H1 (cell line): ENCODE measurements at places on chromosomes 12 and 14. TPM values are rescaled to one million over a fixed set of nuclear protein-coding genes. Genes with fewer than 3 reads are reported as not detected.

GRCh38 chr14:89418976-89419375 lies 1.9 kb upstream of the FOXN3 start:
- DNase-seq = no peak

DNA sequence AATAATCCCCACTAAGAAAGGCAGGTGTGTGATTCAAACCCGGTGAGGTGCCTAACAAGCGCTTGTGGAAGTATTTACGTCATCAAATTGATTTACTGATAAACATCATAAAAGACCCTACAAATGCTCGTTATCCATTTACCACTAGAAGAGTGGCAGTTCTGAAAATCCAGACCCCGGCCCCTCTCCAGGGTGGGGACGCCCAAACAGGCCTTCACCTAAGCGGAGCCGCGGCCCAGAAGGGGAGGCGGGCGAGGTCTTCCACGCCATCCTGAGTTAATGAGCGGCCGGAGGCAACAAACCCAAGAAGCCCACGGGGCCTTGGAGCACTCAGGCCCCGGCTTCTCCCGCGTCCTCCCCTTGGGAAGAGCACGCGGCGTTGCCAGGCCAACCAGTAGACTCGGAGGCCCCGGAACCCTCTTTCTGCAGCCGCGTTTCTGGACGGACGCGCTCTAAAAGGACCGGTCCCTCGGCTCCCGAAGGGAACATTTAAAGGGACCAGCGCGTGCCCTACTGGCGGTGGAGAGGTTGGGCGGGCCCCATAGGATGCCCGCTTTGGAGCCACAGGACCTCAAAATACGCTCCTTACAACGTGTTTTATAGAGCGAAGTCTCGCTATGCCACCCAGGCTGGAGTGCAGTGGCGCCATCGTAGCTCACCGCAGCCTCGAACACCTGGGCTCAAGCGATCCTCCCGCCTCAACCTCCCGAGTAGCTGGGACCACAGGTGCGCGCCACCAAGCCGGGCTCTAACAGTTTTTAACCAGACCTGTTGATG lies 3.5 kb downstream of the PTPN21 start:
- peak; percentile 96 for DNase-seq

DNA sequence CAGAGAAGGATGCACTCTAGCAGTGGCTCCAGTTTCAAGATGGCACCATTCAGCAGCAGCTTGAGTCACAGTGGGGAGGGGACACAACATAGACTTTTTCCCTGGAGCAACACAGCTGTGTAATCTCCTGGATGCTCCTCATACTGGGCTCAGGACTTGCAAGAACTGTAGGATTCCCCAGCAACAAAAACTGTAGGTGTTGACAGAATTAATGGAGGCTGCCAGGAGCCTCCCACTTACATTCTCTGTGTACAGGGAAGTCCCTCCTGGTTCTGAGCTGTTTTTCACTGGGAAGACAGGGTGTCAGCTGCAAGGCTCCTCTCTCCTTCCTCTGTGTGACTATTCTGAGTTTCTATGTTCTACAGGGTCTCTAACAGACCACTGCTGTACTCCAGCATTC lies 217.9 kb downstream of the KIF21A start:
- DNase-seq = no peak

DNA sequence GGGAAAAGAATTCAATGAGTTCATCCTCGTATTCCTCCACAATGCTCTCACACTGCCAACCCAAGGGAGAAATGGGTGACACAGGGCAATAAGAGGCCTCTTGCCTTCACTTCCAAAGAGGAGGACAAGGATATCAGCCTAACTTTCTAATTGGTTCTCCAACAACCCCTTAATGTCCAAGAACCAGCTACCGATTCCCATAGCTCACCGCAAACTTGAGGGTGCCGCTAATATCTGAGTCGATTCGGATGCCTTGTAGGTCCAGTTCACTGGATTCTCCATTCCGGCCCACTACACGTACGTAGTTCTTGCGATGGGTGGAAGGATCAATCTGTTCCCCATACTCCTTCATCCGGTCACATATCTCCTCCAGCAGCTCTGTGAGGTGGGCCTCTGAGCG lies 4.8 kb downstream of the CNPY2 start:
- DNase-seq = no peak

GRCh38 chr12:112322441-112322840 lies 59.8 kb downstream of the HECTD4 start:
- no peak for DNase-seq

GRCh38 chr12:27048822-27049752 lies 26.7 kb downstream of the MED21 start:
- no peak for DNase-seq

DNA sequence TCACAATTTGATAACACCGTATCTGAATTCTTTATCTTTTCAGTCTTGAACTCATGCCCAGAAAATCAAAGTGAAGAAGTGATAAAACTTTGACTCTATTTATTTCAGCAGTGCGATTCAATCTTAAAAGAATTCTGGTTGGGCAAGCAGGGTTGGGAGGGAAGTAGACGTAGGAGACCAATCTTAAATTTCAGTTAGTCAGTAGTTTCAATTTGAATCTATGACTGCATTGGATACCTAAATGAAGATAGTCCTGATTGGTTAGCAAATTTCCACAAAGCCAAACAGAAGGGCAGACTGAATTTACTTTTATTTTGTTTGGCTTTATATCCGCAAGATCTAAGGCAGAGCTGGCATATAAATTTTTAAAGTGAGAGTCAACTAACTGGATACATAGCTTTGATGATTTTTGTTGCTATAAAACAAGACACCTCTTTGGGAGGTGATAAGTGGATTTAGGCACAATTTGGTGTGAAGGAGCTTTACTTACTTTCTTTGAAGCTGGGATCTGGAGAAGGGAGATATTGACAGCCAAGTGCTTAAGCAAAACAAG lies 2.6 kb downstream of the ACSS3 start:
- no peak for DNase-seq

GRCh38 chr12:57240066-57240921 lies 10.7 kb downstream of the STAC3 start:
- DNase-seq = no peak

- DNase-seq = no peak
These were observed 324.4 kb downstream of the PDZRN4 start for GRCh38 chr12:41512497-41512896.

- DNase-seq = no peak
These were observed 85.2 kb upstream of the MAX start for GRCh38 chr14:65187421-65188049.

- DNase-seq = no peak
These were observed 5.6 kb upstream of the JAG2 start for GRCh38 chr14:105173901-105174894.

DNA sequence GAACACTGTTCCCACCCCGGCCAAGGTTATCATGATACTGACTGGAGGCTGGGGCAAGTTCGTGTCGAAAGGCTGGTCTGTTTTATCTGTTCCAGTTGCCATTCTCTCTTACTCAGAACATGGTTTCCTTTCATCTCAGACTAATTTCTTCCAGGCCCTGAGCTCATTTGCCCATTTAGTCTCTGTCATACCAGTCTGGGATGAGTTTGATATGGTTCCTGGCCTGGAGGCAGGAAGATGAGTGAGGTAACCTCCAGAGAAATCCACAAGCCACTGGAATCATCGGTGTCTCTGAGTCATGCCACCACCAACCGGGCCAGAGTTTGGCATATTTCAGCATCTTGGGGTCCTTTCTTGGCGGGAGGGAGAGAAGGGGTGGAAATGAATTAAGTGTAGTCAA lies 114.7 kb downstream of the NTF3 start:
- no peak for DNase-seq

- no peak for DNase-seq
These were observed 4.4 kb downstream of the XRCC3 start for GRCh38 chr14:103710771-103711377.

GRCh38 chr14:75205591-75205990 lies 29.2 kb upstream of the TMED10 start:
- DNase-seq = no peak

ERP27 gene
- not detected in 2 replicates for polyA plus RNA-seq

KCNA5 gene
- polyA plus RNA-seq = 0.29 and 0.31 TPM in 2 replicates

KITLG gene
- 1.3 and 1.4 TPM in 2 replicates for polyA plus RNA-seq

TMEM253 gene
- polyA plus RNA-seq = 1.9 and 2.2 TPM in 2 replicates

KIF26A gene
- 11.5 and 25.9 TPM in 2 replicates for polyA plus RNA-seq
